ENCODE measurements at places on chromosomes 3 and 15.

DNA sequence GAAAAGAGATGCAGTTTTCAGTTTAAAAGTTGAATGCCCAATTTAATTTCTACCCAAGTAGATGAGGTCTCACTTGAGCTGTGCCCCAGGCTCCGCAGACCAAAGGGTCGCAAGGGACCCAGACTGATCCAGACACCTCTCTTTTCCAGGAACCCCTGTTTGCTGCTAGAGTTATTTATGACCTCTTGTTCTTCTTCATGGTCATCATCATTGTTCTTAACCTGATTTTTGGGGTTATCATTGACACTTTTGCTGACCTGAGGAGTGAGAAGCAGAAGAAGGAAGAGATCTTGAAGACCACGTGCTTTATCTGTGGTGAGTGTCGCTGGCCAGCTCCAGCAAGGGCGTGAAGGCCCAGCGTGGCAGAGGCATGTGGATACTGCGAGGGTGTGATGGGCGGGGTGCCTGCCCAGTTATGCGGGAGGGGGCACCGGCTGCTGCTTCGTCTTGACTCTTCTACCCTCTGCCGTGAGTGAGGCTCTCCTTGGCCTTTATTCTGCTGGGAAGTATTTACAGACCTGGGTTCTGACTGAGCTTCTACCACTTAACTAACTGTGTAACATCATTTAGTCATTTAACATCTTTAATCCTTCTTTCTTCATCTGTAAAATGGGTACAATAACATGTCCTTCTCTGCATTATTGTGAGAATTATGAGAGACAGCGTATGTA lies 164.2 kb upstream of the BHLHE40 start:
- no peak for DNase-seq

- DNase-seq = no peak
Observed at GRCh38 chr15:94004697-94005096, 226.7 kb upstream of the MCTP2 start.

- no peak for DNase-seq
Observed at GRCh38 chr3:17579289-17580031, 163.0 kb downstream of the TBC1D5 start.

- DNase-seq = no peak
Observed at GRCh38 chr3:38823722-38824121, 7.7 kb upstream of the SCN10A start.

- DNase-seq = no peak
Observed at GRCh38 chr3:102132370-102132769, 283.1 kb downstream of the NFKBIZ start.

DNA sequence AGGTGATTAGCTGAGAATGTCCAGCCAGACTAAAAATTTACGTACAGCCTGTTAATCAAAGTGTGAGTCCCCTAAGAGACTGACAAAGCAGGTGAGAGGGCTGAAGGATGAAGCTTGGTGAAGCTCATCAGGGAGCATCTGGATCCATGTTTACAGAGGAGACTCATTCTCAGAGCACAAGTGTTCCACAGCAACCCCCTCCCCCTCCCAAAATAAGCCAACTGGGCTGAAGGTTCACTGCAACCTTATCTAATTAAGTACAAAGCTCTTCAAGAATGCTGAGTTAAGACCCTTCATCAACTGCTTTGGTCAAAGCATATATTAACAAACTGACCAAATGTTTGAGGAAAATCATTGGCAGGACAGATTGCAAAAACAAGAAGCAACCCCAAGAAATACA lies 262.6 kb upstream of the ZNF385D start:
- no peak for DNase-seq

GRCh38 chr3:62781121-62781520 lies 94.1 kb downstream of the CADPS start:
- DNase-seq = no peak

DNA sequence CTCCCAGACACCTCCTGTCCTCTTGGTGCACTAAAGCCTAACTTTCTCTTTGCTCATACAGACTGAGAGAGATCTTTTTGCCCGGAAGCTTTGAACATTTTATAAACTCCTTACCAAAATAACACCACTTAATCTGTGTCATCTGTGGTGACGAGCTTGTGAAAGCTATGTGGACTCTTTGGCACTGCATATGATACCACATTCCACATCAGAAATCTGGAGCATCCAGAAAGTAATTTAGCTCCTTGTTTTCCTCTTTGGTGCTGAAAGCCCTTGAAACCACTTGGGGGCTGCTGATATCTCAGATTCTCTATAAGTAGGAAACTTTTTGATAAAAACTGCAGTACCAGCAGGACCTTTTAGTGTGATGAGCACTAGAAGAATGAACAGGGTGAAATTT lies 128.3 kb downstream of the ALCAM start:
- no peak for DNase-seq

DNA sequence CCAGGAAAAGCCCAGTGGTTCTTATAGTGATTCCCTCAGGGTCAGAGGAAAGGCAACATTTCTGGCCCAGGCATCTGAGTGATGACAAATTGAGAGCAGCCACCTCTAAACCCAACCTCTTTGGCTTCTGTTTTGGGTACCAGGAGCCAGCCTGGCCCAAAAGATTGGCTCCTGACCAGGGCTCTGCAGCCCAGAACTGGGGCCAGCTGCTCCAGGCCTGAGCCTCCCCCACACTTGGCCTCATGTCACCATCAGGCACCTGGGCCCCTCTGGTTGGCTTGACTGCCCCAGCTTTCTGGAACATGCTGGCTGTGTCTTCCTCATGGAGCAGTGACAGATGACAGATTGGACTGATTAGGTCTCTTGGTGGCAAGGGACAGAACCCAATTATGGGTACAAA lies 26.0 kb upstream of the HCN4 start:
- DNase-seq = no peak

DNA sequence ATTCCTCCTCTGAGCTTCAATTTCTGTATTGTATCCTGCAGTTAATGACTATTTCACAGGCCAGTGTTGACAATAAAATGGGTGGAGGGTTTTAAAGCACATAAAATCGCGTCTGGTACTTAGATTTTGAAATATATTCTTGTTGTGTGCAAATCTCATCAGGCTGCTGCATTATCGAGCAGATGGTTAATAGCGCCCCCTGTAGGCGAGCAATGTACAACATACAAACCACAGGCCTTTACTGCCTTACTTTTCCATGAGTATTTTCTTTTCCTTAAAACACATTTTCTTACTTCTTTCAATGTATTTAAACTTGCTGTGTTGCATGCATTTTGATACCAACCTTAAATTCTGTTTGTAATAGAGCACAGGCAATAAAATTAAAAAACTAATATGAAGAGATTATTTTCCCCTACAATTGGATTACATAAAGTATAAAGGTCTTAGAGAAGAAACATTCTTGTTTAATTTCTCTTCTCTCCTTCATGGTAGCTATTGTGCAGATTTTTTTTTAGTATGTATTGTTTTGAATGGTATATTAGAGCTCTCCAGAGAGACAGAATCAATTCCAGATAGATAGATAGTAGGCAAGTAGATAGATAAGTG lies 608.4 kb downstream of the CADM2 start:
- peak; percentile 67 for DNase-seq

- DNase-seq = no peak
Observed at GRCh38 chr3:12356175-12356574, 67.3 kb downstream of the PPARG start.
